ENCODE measurements at places on chromosomes 5 and 9. TPM values are rescaled to one million over a fixed set of nuclear protein-coding genes. Genes with fewer than 3 reads are reported as not detected.

Gene MYO10
- total RNA-seq, result 46.0 TPM

Gene ZDHHC12
- total RNA-seq, result 65.7 TPM

Gene HTR1A
- not detected for total RNA-seq

Gene IL13
- total RNA-seq, result not detected

Gene LMBRD2
- total RNA-seq, result 17.1 TPM

Gene ROPN1L
- total RNA-seq, result not detected

Gene ARL14EPL
- total RNA-seq, result not detected

Gene RPS23
- total RNA-seq, result 3,202 TPM

Gene ERAP2
- 10.0 TPM for total RNA-seq

Gene AQP7
- total RNA-seq, result 66.5 TPM

All from suprapubic skin (tissue), 4 donors.